NCI-H510A treated with DMSO at 0.1 percent for 48 hours (cell line): ENCODE measurements at places on chromosomes 7 and 10.

DNA sequence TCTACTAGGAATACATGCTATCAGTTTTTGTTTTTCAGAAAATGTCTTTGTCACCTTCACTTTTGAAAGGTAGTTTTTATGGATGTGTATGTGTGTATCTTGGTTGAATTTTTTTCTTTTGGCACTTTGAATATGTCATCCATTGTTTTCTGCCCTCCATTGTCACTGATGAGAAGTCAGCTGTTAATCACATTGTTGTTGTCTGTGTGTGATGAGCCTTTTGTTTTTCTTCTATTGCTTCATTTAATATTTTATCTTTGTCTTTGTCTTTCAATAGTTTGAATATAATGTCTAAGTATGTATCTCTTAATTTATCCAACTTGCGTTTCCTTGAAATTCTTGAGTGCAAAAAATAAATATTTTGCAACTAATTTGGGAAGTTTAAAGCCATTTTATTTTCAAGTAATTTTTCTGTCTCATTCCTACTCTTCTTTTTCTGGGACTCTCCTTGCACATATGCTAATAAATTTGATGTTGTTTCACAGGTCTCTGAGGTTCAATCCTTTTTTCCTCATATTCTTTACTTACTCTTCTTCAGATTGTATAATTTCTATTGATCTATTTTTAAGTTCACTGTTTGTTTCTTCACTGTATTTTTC lies 546.9 kb upstream of the GHITM start:
- DNase-seq, result no peak

DNA sequence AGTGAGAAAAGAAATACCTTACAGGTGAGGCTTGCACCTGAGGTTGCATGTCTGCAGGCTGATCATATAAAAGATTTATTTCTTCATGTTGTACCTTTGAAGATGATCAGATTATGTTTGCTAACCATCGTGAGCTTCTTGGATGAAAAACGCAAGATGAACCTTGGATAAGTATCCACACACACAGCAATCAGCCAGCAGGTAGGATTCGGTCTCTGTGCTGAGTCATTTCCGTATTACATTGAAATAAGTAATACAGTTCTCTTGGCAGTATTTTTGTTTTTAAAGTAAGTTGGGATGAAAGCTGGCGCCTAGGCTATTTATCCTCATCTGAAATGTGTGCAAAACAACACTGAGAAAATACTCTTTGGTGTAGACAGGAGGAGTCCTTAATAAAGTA lies 109.0 kb upstream of the PRKCQ start:
- DNase-seq, result no peak

GRCh38 chr7:100684534-100685042 lies 9.5 kb downstream of the GIGYF1 start:
- no peak for DNase-seq

DNA sequence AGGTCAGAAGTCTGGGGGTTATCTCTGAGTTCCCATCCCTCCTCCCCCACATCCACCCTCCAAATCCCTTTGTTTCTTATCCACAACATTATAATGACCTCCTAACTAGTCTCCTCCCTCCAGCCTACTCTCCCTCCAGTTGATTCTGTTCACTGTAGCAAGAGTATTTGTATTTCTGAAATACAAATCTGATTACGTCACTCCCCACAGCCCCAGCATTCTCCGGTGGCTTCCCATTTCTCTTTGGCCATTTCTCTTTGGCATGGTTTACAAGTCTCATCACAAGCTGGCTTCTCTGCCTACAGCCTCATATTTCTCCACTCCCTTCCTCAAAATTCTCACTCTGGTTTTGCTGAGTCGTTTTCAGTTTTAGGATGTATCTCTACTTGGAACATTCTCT lies 24.6 kb upstream of the MRPS33 start:
- no peak for DNase-seq
